Activated T-helper 1 cell treated with Interleukin-2 at 50 U/mL for 16 hours (primary cell): ENCODE measurements at places on chromosomes 5 and 9.

DNA sequence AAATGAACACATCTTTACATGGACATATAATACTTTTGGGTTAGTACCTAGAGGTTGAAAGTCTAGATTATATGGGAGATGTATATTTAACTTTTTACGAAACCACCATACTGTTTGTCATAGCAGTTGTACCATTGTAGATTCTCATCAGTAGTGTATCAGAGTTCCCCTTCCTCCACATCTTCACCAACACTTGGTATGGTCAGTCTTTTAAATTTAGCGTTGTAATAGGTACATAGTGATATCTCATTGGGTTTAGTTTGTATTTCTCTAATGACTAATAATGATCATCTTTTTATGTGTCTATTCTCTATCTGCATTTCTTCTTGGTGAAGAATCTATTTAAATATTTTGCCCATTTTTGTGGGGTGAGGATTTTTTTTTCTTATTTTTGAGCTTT is 137.5 kb downstream of the NR3C1 start:
- DNase-seq: no peak

DNA sequence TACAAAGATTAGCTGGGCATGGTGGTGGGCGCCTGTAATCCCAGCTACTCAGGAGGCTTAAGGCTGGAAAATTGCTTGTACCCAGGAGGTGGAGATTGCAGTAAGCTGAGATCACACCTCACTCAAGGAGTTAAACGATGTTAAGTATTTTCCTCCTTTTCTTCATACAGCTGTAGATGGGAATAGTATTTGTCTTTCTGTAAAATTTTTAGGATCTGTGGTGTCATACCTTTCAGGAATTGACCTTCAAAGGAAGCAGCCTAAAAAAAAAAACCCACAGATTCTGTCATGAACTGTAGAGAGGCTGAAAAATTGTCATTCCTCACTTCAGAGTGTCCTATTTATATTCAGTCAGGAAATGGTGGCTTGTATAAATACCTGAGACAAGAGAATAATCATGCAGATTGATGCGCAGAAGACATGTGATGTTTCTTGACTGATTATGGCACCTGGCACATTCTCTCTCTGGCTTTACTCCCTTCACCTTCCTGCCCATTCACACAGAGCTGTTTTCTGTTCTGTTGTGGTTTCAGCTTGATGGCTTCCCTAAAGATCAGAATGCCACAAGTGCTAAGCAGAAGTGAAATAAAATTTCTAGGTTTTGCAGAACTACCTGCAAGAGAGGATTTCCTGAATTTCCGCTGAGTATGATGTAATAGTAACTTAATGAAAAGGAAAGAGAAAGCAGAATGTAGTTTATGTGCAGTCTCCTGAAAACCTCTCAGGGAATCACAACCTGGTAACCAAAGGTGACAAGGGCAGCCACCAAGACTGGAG is 3.8 kb downstream of the IFNA1 start:
- DNase-seq: no peak

GRCh38 chr5:7376871-7377270 is 19.1 kb upstream of the ADCY2 start:
- no peak for DNase-seq

GRCh38 chr5:53917095-53917494 is 356.7 kb downstream of the NDUFS4 start:
- DNase-seq: no peak

GRCh38 chr5:119435436-119436132 is 16.7 kb upstream of the HSD17B4 start:
- peak; percentile 51 for DNase-seq

DNA sequence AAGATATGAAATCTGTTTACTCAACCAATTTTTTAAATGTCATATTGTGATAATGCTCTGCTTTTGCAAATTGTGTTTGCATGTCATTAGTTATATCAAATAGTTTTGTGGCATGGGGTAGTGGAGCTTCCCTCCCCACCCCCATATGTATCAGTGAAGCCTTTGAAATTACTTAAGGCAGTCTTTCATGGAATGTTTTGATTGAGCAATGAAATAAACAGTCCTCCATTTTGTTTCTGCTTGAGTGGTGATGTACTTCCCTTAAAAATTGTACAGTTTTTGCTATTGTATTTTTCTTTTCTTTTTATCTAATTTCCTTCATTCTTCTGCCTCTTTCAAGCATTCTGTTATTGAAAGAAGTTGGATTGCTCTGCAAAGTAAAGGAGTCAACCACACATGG is 3.5 kb downstream of the SOWAHA start:
- no peak for DNase-seq
